Frontal cortex (tissue), 4 donors: ENCODE measurements at places on chromosomes 12 and 14. TPM values are rescaled to one million over a fixed set of nuclear protein-coding genes. Genes with fewer than 3 reads are reported as not detected.

- DNase-seq = no peak
Measured at GRCh38 chr14:36925094-36925493, 247.3 kb downstream of the SLC25A21 start.

DNA sequence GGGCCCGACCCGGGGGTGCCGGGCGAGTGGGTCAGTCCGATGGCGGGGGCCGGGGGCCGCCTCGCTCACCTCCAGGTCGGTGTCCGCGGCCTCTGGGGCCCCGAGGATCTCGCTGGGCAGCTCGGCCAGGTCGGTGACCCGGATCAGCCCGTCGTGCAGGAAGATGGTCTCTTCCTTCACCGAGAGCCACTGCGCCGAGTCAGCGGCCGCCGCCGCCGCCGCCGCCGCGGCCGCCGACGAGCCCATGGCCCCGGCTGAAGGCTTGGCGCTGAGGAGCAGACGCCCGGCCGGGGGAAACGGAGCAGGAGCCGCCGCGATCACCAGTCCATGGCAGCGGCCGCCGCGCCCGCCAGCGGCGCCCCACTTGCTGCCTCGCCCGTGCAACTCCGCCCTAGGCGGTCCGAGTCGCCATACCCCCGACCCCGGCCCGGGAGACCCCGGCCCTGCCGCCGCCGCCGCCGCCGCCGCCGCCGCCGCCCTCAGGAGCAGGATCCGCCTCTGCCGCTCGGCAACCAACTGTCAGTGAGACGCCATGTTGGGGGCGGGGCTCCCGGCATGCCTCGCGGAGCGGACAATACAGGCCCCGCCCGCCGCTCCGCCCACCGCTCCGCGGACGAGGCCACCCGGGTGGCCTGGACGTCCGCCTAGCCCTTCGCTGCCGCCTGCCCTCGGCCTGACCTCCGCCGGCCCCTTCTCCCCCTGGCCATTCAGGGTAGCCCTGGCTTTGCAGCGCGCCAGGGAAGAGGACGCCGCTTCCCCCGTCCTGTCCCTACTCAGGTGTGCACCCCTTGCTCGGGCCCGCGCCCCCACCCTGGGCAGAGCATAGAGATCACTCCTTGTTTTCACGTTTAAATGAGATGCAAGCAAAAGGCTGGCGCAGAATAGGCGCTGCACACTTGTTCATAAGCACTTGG is at the start of gene HECTD4:
HECTD4 (minus strand) TSS at position 549 of the 914 bp plus-strand sequence; CDS start at position 246, 303 bp downstream.
- peak; percentile 98 for DNase-seq

- DNase-seq = no peak
Measured at GRCh38 chr14:44341116-44341515, 166.0 kb downstream of the FSCB start.

GRCh38 chr12:32240831-32241230 is 134.2 kb downstream of the BICD1 start:
- no peak for DNase-seq

DNA sequence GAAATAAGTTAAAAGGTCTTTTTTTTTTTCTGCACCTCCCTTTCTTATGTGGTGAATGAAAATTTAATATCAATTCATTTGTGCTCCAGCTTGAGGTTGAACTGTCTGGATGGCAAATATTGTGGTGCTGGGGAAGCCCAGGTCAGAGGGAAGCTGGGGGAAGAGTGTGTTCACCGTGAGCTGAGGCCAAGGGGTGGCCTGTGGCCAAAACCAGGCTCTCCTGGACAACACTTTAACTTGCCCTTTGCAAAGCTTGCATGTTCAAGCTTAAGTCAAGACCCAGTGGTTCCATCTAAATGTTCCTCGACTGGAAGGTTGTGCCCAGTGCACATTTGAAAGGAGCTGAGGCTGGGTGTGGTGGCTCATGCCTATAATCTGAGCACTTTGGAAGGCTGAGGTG is 28.8 kb downstream of the DRAM1 start:
- DNase-seq = no peak

DNA sequence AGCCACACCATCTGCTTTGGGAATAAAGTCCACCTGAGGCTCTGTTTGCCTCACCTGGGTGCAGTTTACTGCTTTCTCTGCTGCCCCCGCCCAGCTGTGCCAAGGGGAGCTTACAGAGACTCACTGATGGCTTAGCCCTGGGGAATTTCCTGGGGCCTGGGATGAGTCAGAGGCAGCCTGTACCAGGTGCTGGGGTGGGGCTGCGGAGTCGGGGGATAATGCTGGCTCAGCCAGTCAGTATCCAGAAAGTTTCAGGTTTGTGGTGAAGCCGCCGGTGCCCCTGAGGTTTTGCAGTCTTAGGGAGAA is 22.3 kb downstream of the PLEKHG3 start:
- DNase-seq = no peak

DNA sequence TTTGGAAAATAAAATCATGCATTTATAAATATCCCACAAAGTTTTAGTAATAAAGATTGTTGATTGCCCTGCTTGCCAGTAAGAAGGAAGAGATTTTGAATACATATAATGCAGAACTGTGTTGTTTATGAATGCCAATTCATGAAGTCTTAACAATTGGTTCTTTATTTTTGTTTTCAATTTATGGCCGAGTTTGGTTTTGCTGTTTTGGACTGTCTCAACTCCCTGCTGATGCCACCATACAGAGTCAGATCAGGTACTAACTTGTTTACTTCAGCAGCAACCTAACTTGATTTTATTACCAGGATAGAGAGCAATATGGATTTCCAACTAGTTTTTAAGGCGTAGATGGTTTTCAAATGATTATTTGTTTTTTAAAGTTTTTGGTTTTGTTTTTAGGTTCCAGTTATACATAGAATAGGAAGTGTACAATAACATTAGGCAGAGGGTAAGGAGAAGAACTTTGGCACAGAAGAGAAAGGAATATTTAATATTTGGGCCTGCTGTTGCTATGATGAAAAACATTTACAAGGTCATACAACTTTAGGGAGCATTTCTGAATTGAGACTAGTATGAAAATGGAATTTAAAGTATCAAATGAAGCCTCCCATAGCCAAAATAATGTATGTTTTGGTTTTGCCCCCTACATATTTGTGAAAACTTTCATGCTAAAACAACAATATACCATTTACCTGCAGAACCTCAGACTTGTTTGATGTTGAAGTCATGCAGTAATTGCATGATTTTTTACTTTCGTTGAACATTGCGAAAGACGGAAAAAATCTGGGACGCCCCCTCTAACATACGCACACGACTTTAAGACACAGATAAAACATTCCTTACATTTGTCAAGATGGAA is 904 bp upstream of the FAM177A1 start:
- no peak for DNase-seq

The IFI27 gene
- 9.0 TPM for total RNA-seq

- DNase-seq = no peak
Measured at GRCh38 chr12:52524241-52524897, 4.2 kb upstream of the KRT5 start.

DNA sequence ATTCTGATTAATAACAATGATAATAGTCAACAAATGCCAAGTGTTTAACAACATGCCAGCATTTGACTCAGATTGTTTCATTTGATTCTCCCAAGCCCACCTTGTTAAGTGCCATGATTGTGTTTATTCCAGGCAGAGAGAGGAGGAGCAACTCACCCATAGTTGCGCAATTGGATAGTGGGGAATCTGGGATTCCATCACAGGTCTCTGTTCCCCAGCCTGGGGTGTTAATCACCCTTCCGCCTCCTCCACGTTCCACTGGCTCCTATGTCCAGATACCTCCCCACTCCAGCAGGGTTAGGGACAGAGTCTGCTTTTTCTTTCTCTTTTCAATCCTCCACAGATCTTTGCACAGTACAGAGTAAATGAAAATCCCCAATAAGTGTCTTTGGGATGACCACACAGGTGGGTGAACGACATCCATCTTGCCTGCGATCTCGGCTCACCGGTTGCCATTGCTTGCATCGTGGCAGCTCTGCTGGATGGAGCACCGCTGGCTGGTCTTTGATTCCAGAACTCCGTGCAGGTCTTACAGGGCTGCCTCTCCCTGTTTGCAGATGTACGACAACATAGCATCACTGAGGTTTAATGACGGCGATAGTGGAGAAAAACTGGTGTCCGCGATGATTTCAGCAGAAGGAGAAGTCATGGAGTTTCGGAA is 78.8 kb downstream of the DNAH10 start:
- DNase-seq = no peak

DNA sequence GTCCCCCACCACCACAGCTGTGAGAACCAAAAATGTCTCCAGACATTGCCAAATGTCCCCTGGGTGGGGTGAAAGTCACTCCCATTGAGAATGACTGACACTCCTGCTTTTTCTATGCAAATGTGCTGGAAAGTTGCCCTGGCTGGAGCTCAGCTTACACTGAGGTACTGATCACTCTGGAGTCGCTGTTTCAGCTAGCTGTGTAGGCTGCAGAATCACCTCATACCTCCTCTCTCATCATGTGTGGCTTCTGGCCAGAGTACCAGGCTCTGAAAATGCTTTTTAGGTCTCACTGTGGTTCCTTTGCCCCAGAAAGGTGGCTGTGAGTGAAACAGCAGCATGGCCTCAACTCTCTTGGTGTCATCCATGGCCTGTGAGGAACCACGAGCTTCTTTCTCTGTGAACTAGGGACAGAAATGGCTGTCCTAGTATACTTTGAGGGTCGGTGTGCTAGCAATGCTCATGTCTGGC is 414.4 kb downstream of the DPF3 start:
- no peak for DNase-seq

The PDE6H gene
- not detected for total RNA-seq

The LTB4R2 gene
- total RNA-seq = 1.6 TPM

The CFL2 gene
- total RNA-seq = 43.2 TPM

DNA sequence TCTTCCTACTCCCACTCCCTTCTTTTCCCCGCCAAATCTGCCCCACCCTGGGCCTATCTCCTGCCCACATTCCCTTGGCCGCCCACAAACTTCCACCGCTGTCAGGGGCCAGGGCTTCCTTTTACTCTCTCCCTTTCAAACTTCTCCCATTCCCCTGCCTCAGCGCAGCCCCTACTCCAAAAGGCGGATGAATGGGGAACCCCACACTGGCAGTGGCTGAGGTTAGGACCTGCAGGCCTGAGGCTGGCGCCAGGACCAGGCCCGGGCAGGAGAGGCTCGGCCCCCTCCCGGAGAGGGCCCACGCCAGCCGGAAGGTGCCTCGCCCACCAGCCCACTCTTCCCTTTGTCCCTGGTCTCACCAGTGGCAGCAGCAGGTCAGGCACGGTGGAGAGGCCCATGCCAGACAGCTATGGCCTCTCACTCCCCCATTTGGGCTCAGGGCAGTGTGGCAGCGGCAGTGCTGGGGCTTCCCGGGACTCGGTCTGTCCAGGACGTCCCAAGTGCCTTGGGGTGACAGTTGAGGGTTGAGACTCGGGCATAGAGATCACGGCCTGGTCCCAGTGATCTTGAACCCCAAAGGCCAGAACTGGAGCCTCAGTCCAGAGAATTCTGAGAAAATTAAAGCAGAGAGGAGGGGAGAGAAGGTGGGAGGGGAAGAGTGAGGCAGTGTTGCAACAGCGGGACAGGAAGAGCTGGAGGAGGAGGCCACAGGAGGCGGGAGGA is at the start of gene TNFRSF1A:
TNFRSF1A (minus strand) TSS at position 660 of the 723 bp plus-strand sequence; CDS start at position 398, 262 bp downstream.
- peak; percentile 67 for DNase-seq

GRCh38 chr12:49942921-49943624 is 7.5 kb upstream of the AQP2 start:
- DNase-seq = no peak

The SERPINA10 gene
- not detected for total RNA-seq

GRCh38 chr12:106181401-106182114 is 42.8 kb upstream of the NUAK1 start:
- DNase-seq = no peak

The POTEG gene
- not detected for total RNA-seq

- no peak for DNase-seq
Measured at GRCh38 chr12:1811281-1811947, 9.0 kb upstream of the LRTM2 start.

DNA sequence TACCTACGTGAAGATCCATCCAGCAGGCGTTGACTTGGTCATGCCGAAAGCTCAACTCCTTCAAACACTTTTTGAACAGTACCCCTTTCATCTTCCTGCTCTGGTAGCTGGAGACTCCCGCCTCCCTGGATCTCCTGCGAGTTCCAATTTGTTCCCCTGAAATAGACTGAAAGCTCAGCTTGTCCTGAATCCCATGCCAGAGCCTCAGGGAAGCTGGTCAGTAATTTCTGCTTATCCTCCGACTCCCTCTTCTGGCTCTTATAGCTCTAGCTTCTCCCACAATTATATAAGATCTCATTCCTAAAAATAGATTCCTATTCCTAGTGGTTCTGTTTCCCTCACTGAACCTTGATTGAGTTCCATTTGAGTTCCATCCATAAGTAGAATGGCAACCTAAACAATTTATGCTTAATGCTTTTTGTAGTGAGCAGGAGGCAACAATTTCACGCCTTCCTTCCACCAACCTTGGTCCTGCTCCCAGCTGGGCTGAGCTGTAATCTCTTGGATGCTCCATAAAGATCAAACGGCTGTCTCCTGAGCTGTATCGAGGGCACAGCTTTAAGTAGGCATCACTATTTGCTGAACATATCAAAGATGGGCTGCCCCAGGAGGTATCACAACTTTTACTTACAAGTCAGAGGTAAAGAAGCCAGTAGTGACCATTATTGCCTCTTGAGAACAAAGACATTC is 8.0 kb upstream of the TMEM132C start:
- peak; percentile 62 for DNase-seq

DNA sequence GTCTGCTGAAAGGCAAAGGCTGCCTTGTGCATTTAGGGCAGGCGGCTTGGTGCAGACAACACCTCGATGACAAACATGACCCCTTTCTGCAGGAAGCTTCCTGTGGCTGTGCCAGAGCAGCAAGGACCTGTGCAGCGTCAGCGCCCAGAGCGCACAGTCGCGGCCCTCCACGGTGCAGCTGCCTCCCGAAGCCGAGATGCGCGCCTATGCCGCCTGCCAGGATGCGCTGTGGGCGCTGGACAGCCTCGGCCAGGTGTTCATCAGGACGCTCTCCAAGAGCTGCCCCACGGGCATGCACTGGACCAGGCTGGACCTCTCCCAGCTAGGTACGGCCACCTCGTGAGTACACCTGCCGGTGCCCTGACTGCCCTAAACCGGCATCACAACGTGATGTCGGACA is 57.3 kb downstream of the ANKRD9 start:
- no peak for DNase-seq

The HOTAIR gene
- total RNA-seq = not detected

The SPRYD4 gene
- 1.2 TPM for total RNA-seq

DNA sequence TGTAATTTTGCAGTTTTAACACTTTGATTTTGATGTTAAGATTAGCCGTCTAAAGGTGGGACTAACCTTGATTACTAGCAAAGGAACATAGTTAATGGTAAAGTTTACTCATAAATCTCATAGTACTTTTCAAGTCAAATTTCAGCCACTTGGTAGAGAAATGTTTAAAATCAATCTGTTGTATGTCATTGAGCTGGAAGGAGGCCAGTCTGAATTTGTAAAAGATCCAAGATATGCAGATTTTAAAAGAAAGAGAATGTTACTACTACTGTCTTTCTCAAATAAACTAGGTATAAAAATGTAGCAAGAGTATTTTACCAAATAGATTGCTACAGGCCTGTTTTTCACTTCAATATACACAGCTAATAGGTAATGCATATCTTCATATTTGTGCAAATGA is 600.8 kb upstream of the SEL1L start:
- no peak for DNase-seq

- no peak for DNase-seq
Measured at GRCh38 chr12:114604606-114605005, 79.4 kb downstream of the TBX3 start.
